ENCODE measurements at places on chromosomes 1 and 21.
A peak's percentile ranks its signal among the peaks of the same experiment; 100 is the strongest.

GRCh38 chr1:236733653-236734052, 47.4 kb downstream of the ACTN2 start:
- no peak for DNase-seq

GRCh38 chr1:219587801-219588561, 24.9 kb downstream of the ZC3H11B start:
- DNase-seq: peak; percentile 33

- DNase-seq: no peak
Observed at GRCh38 chr1:167738158-167738557, 16.4 kb downstream of the MPZL1 start.

DNA sequence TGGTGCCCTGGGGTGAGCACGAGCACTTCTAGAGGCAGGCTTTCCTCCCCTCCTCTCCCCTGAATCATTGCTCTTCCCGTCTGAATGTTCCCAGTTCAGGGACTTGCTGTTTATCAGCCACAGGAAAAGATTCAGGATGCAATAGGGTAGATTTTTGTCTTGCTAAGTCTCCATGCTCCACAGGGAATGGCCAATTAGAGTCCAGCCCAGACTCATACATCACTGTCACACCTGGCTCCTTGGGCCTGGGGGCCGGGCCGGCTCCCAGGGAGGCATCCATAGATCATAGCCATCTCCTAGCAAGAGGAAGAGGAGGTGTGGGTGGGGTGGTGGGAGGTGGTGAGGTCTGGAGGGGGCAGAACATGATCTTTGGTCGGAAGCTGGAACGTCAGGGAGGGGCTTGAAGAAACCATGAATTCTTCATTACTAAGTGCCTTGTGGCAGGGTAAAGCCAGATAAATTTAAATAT, 83.4 kb downstream of the LRRN2 start:
- DNase-seq: no peak

DNA sequence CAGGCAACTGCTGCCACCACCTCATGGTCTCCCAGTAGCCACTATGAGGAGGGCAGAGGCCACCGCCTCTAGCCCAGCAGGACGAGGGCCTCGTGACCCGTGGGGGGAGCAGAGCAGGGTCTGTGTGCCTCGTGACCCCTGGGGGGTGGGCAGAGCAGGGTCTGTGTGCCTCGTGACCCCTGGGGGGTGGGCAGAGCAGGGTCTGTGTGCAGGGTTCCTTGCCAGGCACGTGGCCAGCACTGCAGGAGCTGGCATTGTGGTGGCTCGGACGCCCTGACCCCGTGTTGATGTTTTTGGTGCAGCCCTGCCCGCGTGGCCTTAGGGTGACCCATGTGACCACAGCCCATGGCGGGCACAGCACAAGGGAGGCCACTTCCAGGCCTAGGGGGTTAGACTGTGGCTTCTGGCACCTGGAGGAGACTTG, 52.8 kb downstream of the SLX9 start:
- DNase-seq: no peak

DNA sequence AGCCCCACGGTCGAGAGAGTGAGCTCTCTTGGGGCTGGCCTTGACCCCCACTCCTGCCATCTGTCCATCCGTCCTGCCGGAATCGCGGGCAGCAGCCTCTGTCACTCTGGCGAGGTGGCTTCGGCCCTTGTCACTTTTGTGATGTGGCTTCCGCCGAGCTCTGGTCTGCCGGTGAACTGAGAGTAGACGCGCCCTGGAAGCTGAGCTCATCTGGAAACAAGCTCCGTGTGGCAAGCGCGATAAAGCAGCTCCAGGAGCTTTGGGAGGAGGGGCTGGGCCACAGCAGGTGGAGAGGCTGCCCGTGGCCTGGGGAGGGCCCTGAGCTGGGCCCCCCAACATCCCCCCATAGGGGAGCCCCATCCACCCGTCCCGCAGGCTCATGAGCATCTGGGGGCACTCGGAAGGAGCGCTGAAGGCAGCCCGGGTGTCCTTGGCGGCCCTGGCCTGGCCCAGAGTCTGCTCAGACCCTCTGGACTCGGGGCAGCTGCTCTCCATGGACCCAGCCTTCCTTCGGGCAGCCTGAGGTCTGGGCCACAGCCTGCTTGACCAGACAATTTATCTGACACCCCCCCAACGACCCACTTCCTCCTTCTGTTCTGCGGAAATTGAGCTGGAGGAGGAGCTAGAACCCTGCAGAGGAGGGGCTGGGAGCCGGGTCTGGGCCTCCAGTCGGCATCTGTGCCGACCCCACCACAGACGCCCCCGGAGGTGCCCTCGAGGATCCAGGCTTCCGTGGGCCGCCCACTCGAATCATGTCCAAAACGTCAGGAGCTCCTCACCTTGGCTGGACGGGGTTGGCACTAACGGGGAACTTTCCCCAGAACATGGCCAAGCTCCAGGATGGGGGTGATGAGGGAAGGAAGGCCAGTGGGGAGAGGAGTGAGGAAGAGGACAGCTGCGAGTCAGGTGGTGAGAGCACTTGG, 59.1 kb downstream of the SLC19A1 start:
- no peak for DNase-seq

DNA sequence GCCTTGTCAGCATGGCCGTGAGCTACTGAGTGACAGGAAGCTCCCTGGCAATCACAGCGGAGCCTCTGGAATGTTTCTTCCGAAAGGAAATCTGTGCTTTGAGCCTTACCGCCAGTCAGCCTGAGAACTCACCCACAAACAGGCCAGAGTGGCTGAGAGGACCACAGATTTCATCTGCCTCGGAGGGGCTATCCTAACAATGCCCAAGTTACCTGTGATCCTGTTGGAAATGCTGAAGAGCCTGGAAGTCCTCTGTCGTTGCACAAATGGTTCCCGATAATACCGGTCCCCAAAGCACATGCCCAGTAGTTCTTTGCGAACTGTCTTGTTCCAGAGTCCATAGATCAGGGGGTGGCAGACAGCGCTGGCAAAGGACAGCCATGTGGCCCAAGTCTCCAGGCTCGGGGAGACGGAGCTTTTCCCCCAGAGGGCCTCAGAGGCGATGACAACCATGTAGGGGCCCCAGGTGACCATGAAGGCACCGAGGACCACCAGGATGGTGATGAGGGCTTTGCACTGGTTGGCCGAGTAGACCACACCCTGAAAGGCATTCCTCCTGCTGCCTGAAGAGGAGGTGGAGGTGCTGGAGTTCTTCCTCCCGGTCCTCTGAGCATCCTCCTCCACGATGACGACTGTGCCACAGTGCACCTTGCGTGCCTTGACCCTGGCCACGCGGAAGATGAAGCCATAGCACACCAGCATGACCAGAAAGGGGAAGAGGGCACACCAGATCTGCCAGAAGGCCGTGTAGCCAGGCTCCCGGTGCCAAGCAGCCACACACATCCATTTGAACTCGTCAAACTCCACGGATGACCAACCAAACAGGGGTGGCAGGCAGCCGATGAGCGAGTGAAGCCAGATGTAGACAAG, 40.2 kb downstream of the GPR161 start:
- DNase-seq: no peak

DNA sequence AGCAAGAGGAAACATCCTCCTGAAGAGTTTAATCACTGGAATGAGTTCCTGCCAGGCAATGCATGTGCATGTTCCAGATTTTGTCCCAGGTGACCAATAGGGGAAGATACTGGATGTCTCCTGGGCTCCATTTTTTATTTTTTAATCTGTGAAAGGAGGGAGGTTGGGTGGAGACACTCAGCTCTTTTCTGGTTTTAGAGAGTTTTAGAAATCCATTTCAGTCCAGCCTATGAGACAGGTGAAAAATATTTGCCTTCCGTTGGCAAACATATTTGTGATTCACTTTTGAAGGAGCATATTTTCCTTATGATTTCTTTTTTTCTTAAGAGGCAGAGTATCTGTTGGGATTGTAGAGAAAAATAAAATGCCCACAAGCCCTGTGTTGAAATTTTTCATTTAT, 70.7 kb downstream of the ABCA4 start:
- DNase-seq: peak; percentile 68

DNA sequence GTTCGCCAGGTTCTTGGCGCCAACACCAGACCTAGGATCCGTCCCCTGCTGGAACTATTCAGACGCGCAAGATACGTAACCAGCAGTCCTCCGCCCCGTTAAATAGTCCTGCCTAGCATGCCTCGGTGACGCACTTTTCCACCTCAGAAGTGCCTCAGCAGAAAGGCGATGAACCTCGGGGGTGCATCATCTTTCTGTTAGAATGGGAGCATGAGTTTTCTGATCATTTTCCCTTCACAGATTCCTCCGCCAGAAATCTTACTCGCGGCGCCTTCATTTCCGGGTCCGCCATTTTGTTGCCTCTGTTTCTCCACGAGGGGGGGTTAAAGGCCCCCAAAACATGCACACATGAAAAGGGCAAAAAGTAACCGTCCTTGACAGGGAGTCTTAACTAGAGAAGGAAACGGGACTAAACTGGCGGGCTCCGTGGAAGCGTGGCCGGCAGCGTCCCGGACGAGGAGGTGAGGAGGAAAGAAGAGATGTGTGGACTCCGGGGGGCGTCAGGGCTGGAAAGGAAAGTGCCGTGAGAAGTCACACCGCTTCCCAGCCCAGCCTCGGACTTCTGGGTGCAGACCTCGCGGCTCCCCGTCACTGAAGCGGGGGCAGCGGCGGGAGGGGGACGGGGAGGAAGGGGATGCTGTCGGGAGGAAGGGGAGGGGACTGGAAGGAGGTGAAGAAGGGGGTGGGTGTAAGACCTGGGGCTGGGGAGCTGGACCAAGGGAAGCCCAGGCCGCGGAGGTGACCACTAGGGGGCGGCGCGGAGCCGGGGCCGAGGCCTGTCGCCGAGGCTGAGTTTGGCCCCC, at the start of gene GABPB2:
Gene GABPB2, plus strand, starts transcription at position 288 of the 803 bp plus-strand sequence. CDS start 17,429 bp downstream, outside the sequence.
- DNase-seq: peak; percentile 96

DNA sequence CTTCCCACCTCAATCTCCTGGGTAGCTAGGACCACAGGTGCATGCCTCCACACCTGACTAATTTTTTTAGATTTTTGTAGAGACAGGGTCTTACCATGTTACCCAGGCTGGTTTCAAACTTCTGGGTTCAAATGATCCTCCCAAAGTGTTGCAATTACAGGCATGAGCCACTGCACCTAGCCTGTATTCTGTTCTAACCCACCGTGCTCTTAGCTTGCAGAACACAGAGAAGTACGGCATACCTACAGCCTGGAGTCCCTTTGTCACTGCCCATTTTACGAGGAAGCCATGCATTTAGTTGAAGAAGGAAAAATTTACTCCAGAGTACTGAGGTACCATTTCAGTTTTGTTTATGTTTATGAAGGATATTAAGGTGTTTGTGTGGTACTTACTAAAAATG, 29.7 kb upstream of the NEXN start:
- DNase-seq: no peak

DNA sequence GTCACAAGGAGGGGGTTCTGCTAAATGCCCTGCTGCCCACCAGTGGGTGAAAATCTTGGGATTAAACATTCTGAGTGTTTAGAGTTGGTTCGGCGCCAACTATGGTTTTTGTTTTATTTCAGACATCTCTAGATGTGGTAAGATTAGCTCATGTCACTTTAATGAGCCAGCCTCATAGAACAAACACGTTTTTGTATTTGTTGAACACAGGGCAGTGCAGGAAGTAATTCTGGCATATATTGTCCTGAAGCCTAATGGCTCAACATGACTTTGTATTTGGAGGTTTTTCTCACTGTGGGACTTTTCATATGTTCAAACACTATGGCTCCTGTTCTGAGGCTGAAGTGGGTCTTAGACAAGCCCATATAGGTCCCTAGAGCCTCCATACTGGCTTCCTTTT, 107.8 kb downstream of the NGF start:
- no peak for DNase-seq

- no peak for DNase-seq
Observed at GRCh38 chr1:88188038-88188437, 496.0 kb upstream of the PKN2 start.

- no peak for DNase-seq
Observed at GRCh38 chr21:46633566-46633965, 1.9 kb upstream of the PRMT2 start.

DNA sequence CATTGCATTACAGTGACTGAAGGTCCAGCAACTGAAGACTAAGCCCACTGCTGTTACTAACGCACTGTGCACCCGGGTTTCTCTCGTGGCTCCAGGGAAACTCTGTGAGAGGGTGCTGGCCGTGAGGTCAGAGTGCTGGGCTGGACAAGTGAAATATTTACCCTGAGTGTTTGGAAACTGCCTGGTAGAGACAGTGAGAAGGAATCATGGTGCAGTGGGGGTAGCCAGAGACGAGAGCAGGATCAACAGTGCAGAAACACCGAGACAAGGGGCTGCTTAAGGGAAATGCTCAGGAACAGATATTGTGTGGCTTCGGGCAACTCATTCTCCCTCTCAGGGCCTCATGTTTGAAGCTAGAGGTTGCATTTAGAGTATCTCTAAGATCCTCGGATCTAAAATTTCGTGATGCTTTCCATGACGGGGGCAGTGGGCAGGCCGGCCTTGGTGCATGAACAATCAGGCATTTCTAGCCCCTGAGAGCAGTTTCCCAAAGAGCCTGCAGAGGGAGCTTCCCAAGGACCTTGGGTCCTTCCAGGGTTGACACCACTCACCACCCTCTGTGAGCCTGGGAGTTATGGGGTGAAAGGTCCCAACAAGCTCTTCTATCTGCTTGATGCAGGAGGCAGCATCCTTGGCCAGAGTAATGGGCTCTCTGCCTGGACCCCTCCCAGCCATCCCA, 9.7 kb downstream of the CD2 start:
- DNase-seq: no peak

GRCh38 chr1:75394386-75395139, 216.4 kb downstream of the SLC44A5 start:
- DNase-seq: no peak

DNA sequence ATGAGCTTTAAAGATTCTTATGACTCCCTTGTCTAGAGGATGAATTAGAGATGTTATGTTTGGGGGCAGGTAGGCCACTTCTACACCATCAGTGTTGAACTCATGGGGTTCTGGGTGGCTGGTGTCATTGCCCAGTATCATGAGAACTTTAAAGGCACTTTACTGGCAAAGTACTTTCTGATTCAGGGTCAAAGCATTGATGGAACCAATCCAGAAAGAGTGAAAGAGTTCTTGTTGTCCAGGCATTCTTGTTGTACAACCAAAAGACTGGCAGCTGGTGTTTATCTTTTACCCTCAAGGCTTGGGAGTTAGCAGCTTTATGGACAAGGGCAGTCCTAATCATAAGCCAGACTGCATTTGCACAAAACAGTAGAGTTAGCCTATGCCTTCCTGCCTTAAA, 673.0 kb downstream of the USP25 start:
- DNase-seq: no peak

DNA sequence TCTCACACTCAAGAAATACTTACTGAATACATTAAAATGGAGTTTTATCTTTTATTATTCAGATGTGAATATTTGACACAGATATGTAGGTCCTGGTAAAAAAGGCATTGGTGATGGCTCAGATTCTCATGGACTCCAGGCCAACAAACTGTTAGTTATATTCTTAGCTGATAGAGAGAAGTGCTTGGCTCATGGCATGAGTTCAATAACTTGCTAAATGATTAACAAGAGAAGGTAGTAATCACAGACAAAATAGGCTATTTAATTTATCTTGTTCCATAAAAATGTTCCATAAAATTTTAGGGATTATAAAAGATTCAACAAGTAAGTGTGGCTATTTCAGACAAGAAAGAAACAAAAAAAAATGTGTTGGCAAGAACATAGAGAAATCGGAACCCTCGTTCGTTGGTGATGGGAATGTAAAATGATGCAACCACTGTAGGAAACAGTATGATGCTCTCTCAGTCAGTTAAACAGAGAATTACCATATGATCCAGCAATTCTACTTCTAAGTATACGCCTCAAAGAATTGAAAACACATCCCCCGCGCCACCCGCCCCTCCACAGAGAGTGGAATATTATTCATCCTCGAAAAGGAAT, 737.8 kb upstream of the ADAMTS5 start:
- DNase-seq: no peak

- DNase-seq: no peak
Observed at GRCh38 chr1:29129916-29130315, 6.2 kb upstream of the TMEM200B start.

All from HS-5 (cell line).